Effector CD4-positive, alpha-beta T cell (primary cell): ENCODE measurements at places on chromosomes 13 and 19.

GRCh38 chr13:51935326-51936171 lies 73.8 kb downstream of the CCDC70 start:
- DNase-seq: no peak

DNA sequence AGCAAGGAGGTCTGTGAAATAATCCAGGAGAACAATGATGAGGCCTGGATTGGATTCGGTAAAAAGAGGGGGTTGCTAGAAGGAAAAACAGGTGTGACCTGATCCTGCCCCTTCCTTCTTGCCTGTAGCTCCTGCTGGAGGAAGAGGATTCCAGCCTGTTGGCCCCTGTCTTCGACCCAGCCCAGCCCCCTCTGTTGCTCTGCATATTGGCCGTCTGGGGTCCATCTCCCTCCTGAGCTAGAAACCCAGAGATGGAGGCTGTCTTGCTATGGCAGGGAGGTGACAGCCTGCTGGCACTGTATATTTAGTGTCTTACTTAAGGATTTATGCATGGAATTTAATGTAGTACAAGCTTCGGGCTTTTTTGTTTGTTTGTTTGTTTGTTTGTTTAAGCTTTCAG lies 6.6 kb downstream of the DMRTC2 start:
- DNase-seq: no peak

- DNase-seq: no peak
These were observed 95.2 kb downstream of the USP12 start for GRCh38 chr13:27076421-27076820.

DNA sequence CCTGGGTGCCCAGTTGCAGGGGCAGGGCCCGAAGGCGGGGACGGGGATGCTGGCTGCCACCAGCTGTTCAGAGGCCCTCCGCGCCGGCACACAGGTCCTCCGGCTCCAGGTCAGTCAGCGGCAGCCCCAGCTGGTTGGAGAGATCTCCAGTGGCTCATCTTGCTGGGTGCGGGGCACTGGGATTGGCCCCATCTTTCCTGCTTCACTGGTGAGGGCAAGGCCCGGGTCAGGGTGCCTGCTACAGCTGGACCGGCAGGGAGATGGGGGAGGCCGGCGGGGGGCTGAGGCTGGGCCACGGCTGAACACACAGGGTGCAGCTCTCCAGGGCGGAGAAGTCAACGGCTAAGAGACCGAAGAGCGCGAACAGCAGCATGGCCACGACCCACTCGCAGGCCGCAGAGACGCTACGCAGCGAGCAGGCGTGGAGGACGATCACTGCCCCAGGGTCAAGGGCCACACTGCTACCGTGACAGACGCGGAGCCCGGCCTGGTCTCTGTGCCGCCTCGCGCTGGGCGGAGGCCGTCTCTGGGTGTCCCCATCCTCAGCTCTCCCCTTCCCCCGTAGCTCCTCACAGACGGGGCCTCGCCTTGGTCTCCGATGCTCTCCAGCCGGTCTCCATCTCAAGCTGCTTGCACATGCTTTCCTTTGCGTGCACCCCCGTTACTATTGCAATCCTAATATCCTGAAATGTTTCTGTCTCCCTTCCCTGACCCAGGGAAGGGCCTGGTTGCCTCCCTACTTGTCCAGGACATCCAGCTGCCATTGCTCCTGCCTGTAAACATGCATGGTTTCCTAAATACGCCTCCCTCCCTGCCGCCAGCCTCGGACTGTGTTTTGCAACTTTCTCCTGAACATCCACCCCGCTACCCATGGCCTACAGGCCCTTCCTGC lies 12.3 kb downstream of the TMEM150B start:
- no peak for DNase-seq

GRCh38 chr19:19777692-19778091 lies 43.9 kb downstream of the ZNF506 start:
- no peak for DNase-seq

DNA sequence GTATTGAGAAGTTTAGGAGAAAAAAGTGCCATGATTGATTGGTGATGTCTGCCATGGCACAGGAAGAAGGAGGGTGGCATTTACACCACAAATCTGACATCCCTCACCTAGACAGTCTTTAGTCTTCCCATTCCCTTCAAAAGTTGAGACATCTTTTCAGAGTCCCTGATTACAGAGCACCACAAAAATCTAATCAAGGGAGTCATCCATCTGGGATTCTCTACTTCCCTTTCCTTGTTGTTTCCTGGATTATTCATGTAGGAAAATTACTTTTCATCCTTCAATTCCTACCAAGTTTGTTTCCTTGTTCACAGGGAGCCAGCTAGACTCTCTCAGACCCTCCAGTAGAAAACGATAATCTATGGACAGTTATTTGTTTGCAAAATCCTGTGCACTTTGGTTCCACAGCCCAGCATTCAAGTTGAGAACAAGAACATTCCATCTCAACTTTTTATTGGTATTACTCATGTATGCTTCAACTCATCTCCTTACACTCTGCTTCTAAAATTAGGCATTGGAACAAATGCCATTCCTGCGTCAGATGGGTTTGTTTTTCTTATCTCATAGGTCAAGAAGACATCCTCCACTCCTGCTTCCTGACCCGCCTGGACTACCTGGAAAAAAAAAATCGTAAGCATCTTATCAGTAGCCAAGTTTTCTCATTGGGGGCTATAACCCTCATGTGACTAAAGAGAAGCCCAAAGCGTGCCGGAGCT lies 259.9 kb downstream of the FOXO1 start:
- DNase-seq: no peak

- peak; percentile 56 for DNase-seq
These were observed at the start of gene ISYNA1 for GRCh38 chr19:18437491-18438330. Gene ISYNA1, minus strand, starts transcription at chr19:18438133. Its CDS starts 154 bp downstream, at chr19:18437979.

DNA sequence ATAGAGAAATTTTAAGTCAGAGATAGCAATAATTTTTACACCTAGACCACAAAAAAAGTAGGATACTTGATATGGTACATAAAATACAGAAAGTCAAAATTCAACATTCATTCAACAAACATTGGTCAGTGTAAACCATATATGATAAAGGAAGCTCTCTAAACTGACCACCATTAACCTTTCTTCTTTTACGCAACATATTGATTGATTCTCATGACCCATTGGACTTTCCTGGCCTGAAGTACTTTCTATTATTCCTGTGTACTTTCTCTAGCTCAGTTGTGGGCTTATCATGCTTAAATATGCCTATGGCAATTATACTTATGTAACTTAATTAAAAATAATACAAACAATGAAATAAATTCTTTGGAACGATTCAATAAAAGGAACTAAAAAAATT lies 10.7 kb downstream of the PIBF1 start:
- no peak for DNase-seq

DNA sequence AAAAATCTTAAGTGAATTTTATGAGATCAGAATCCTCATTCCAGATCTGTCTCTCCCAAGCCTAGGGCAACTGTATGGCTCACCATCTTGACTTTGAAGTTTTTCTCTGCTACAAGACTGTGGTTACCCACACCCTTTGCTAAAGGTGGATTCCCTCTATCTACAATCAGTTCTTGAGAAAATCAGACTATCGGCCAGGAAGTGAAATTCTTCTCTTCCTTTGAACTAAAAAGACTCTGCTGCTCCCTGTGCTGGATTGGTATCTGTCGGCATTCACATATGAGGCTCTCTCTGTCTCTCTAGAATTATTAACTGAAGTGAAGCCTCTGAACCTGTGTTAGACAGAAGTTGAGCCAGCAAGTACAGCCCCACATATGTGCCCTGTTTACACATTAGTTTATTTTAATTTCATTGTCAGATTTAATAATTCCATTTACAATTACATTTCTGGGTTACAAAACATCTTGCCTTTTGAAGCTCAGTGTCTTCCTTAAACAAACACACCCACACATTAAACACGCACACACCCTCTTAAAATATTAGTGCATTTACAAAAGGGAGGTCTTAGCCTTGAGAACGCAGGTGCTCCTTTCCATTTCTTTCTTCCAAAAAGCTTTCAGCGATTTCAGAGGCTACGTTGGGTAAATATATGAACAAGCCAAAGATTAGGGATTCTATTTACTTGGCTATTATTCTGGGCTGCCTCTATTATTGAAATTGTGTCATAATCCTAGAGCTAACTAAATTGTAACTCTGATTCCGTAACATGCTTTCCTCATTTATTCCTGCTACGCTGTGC lies 145.7 kb downstream of the MIPEP start:
- DNase-seq: no peak

DNA sequence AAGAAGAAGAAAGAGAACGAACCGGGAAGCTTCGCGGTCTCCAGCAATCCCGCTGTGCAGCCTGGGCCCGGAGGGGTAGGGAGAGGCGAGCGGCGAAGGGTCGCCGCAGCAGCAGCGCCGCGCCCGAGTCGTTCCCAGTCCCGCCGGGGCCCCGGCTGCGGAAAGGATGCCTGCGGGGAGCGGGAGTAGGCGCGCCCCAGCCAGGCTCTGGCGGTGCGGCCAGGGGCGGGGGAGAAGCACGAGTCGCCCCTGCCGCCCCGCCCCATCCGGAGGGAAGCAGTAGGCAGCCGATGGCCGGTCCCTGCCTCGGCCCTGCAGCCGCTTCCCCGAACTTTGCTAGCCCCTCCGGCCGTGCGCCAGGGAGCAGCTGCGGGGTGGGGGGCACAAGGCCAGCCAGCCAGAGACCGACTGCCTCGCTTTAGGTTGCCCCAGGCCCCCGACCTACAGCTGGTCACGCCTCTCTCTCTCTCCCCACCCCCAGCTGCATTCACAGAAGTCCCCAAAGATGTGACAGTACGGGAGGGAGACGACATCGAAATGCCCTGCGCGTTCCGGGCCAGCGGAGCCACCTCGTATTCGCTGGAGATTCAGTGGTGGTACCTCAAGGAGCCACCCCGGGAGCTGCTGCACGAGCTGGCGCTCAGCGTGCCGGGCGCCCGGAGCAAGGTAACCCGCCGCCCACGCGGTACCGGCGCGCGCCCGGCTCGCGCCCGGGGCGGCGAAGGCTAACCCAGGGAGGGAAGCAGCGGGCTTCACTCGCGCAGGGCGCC lies 1.1 kb downstream of the VSTM2B start:
- DNase-seq: no peak

- no peak for DNase-seq
These were observed 42.0 kb downstream of the TPP2 start for GRCh38 chr13:102638741-102639140.

DNA sequence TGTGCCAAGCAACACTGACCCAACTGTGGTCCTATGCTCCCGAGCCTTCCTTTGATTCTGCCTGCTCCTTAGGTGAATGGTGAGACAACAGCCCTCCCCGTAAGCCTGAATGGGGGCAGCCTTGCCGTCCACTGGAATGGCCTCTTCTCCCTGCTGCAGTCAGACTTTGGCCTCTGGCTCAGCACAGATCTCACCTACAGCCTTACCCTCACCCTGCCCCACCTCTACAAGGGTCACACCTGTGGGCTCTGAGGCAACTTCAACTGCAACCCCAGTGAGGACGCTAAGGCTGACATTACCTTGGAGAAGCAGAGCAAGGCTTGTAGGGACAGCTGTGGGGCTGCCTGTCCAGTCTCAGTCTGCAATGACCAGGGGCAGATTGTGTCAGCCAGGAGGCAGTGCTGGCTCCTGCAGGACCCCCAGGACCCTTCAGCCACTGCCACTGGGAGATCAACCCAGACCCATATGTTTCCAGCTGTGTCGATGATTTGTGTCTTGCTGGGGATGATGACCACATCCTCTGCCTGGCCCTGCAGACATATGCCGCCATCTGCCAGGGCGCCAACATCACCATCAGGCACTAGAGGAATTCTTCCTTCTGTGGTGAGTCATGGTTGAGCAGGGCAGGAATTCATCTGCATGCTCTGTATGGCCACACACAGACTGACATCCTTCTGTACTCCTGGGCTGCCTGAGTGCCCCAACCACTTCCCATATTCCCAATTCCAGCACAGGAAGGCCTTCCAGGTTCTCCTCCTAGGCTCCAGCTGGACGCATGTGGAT lies 27.3 kb upstream of the FXYD3 start:
- DNase-seq: no peak

- no peak for DNase-seq
These were observed 10.2 kb downstream of the KRI1 start for GRCh38 chr19:10555610-10555973.

GRCh38 chr19:1220976-1221903 lies 15.7 kb downstream of the STK11 start:
- DNase-seq: no peak

DNA sequence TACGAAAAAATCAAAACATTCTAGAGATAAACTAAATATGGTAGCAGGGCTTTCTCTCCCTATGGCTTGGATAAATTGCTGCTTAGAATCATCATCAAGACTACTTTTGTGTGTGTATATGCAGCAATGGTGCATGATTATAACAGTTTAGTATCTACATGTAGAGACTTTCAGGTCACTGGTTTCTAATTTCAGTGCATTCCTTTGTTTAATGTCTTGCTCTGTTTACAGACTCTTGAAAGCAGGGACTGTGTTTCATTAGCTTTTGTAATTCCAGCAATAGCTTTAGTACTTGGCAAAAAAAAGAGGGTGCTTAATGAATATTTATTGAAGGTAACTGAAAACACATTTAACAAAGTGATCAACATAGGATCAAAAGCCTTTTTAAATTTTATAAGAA lies 420.7 kb downstream of the PCDH9 start:
- no peak for DNase-seq

GRCh38 chr13:109924376-109924775 lies 138.0 kb upstream of the IRS2 start:
- DNase-seq: no peak

GRCh38 chr13:100363285-100363711 lies 225.3 kb downstream of the GGACT start:
- DNase-seq: no peak

- no peak for DNase-seq
These were observed 2.7 kb downstream of the SPINT2 start for GRCh38 chr19:38266981-38267597.

- no peak for DNase-seq
These were observed 513.1 kb downstream of the SLITRK6 start for GRCh38 chr13:85286081-85286480.

GRCh38 chr13:105914291-105915036 lies 621.0 kb downstream of the EFNB2 start:
- no peak for DNase-seq

DNA sequence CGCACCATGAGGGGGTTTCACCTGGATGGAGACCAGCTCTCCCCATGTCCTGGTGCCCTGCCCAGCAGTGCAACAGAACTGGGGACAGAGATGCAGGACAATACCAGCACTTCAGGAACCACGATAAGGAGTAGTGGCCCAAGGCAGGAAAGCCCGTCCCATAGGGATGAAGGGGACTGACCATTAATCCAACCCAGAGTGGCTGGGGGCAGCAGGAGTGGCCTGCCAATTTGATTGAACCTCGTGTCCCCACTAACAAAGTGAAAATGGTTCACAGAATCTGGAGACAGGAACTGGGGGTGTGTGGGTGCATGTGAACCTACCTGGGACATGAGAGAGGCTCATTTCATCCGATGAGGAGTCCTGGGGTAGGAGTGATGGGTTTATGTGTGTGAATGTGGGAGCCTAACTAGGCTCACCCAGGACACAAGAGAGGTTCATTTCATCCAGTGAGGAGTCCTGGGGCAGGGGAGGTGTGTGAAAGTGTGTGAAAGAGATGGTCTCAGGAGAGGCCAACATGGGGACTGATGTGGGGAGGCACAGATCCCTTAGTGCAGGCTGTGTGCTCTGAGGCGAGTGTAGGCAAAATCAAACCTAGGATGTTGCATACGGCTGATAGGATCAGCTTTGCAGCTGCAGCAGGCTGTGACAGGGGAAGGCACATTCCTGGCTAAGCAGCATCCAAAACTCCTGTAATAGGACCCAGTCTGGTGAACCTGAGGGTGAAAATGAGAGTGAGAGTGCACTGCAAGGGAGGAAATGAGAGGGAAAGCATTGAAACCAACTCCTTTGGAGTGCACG lies 98.2 kb downstream of the ZNF429 start:
- no peak for DNase-seq

GRCh38 chr13:109719962-109720646 lies 66.3 kb downstream of the IRS2 start:
- no peak for DNase-seq
